Amniotic epithelial cell (primary cell): ENCODE measurements at places on chromosomes 7 and 10.

DNA sequence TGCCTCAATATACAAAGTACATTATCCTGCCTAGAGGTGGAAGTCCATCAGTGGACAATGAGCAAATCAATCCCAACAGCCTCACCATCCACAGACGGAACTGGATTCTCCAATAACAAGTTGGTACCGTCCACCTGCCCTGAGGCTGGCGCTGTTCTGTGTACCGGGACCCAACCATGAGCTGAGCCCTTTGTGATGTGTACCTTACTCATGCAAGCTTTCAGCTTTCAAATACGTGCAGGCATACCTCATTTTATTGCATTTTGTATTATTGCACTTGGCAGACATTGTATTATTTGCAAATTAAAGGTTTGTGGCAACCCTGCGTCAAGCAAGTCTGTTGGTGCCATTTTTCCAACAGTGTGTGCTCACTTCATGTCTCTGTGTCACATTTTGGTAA, 476.0 kb upstream of the MKI67 start:
- DNase-seq = no peak

GRCh38 chr10:43260117-43260761, 6.6 kb downstream of the RASGEF1A start:
- no peak for DNase-seq

DNA sequence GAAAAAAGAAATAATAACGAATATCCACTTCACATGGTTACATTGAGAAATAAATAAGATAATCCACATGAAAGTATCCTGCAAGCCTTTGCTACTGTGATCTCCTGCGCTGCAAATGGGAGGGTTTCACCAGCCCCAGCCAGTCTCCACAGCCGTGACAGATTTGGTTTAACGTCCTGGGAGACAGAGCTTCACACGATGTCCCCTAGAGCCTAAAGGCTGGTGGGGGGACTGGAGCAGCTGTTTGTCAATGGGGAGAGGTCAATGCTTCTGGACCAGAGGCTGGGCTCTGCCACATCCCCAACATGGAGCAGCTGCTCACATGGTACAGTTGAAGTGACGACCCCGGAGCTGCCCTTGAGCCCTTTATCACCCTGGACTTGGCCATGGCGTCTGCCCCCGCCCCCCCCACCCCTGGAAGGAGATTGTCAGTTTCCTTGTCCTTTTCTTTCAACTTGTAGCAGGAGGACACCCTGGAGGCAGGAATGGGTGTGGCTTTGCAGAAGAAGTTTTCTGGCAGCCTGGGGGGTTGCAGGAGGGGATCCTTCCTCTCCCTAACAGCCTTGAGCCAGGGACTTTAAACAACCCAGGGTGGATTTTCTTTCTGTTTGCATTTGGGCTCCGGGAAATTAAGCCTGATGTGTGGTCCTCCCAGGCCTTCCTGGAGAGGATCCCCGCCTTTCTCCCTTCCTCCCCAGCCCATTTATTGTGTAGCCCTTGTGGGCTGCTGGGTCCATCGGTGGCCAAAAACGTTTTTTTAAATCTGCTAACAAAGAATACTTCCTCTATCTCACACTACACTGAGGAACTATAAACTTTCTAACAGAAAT, 37.0 kb upstream of the MXI1 start:
- DNase-seq = no peak

DNA sequence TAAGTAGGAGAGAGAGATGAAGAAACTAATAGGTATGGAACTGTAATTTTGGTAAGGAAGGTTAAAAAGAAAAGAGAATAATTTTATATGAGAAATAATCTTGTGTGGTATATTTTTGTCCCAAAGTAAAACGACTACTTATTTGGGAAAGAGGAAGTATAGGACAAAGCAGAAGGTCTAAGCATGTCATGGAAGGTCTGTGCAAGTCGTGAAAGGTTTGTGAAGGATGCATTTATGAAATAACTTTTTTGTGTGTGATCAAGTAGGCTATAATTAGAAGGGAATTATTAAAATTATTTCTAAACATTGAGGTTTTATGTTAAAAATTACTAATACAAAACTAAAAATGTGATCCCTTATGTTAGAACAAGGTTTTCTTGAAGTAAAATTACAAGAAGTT, 63.3 kb downstream of the ZNF783 start:
- DNase-seq = no peak

DNA sequence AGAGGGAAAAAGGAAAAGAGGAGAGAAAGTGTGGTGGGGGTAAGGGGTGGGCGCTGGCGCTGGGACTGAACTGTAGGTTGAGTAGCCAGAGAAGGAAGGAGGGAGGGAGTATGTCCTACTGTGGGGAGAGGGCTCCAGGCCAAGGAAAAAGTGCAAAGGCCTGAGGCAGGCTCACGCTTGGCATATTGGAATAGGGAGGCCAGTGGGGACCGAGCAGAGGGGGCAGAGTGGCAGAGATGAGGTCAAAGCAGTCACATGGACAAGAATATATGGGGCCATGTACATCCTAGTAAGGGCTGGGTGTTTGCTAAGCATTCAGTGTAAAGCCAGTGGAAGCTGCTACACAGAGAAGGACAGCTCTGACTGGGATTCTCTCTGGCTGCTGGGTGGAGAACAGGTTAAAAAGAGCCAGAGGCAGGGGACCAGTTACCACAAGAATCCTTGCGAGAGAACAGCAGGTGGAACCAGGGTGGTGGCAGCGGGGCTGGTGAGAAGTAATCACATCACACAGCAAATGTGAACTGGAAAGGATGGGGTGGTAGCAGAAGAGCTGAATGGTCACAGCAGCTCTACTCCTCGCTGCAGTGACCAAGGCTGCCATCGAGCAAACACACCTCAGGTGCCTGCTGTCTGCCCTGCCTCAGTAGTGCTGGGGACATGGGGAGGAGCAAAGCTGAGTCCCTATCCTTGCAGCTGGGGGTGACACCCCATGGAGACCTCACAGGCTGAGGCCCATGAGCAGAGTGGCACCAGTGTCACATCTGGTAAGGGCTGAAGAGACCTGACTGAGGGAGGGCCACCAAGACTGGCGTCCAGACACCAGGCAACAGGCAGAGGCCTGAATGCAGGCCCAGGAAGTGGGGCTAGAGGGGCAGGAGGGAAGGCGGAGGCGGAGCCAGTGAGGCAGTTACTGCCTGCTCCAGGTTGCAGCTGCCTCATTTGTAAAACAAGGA, 39.5 kb downstream of the FAM53B start:
- no peak for DNase-seq

DNA sequence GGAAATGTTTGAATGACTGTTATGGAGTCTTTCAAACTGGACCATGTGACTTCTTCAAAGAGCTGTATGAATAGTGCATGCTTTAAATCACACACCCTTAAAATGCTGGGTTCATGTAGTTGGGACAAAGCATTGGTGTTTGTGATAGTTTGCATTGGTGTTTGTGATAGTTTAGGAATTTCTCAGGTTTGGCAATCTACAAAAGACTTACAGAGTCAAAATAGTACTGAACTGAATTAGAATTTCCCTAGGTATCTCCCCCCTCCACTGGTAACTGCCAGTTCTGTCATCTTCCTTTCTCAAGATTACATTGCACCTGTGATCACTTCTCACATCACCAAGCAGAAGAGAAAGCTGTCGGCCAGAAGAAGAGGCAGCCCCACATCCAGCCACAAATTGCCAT, 261.1 kb downstream of the GATA3 start:
- DNase-seq = no peak

DNA sequence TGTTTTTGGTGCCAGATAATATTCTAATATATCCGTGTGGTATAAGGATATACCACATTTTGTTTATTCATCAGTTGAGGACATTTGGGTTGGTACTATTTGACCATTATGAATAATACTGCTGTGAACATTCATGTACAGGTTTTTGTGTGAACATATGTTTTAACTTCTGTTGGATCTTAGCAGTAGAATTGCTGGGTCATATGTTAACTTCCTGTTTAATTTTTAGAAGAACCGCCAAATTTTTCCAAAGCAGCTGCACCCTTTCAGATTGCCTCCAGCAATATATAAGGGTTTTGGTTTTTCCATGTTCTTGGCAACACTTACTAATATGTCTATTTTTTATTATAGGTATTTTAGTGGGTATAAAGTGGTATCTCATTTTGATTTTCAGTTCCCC, 22.8 kb downstream of the VPS26A start:
- no peak for DNase-seq

DNA sequence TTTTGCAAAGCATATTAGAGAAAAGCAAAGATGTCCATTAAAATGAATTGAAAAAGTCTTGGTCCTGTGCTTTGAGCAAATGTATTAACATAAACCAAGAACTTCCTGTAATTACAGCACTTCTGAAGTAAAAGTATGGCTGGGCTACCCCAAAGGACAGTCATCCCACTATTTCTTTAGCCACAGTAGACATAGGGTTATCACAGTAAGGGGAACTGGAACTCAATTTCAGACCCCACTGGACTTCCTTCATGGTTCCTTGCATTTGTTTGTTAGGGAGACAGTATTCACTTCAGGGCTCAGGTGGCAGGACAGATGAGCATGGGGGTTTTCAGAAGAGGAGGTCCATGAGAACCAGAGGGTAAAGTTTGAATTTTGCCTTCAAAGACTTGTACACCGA, 203.1 kb upstream of the PDE1C start:
- no peak for DNase-seq

GRCh38 chr10:4407783-4408182, 418.2 kb upstream of the AKR1E2 start:
- peak; percentile 20 for DNase-seq

DNA sequence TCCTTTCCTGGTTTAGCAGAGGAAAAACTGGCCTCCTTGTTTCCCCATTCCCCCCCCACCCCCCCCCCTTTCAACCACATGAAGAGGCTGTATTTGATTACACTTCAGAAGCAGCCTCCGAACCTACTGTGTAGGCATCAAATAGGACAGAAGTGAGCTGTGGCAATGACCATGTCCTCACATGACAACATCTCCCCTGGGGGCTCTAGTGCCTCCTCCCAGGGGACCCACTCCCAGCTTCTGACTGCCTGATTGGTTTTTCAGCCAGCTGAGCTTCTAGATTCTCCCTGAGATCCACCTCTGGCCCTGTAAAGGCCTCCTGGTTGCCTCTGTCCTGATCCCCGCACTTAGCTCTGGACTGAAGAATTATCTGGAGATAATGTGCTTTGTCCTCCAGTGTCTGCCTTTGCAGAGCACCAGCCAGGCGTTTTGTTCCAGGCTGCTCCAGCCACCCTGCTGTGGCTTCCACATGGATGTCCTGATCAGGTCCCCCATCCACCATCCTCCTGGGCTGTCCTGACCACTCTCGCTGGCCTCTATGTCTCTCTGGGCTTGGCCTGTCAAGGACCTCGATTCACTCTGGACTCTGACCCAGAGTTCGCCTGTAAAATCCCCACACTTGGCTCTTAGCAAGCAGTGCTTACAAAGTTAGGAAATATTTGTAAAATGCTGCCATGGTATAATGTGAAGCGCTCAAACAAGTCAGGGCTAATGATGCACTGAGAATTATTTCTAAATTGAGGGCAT, 42.4 kb upstream of the TOMM7 start:
- DNase-seq = no peak

- DNase-seq = no peak
These were observed 173.8 kb upstream of the PLXNA4 start for GRCh38 chr7:132750096-132750495.

DNA sequence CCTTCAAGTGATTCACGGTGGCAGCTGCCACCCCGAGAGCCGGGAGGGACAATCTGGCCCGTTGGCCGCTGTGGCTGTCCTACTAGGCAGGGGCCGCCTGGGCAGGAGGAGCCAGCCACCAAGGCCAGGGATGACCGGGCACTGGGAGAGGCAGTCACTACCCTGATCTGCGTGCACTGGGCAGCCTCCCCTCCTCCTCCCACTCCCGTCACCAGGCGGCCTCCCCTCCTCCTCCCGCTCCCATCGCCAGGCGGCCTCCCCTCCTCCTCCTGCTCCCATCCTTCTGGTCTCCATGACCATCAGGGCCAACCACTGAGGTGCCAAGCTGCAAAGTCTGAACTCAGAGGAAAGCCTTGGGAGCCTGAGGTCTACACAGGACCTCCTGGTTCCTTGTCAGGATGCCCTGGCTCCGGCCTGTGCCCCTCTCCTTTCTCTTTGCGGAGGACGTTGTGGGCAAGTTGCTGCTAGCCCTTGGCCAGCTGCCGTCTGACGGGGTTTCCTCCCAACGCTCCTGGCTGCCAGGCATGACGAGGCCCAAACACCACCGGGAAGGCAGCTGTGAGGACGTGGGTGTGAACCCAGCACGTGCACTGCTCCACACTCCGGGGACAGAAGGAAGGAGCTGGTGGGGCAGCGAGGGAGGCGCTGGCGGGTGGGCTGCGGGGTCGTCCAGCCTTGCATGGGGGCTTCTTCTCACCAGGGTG, 131.1 kb downstream of the WDR37 start:
- no peak for DNase-seq

- no peak for DNase-seq
These were observed 62.4 kb upstream of the GDF10 start for GRCh38 chr10:47237316-47238260.

- DNase-seq = peak; percentile 92
These were observed 54.6 kb downstream of the EEPD1 start for GRCh38 chr7:36207451-36208291.

DNA sequence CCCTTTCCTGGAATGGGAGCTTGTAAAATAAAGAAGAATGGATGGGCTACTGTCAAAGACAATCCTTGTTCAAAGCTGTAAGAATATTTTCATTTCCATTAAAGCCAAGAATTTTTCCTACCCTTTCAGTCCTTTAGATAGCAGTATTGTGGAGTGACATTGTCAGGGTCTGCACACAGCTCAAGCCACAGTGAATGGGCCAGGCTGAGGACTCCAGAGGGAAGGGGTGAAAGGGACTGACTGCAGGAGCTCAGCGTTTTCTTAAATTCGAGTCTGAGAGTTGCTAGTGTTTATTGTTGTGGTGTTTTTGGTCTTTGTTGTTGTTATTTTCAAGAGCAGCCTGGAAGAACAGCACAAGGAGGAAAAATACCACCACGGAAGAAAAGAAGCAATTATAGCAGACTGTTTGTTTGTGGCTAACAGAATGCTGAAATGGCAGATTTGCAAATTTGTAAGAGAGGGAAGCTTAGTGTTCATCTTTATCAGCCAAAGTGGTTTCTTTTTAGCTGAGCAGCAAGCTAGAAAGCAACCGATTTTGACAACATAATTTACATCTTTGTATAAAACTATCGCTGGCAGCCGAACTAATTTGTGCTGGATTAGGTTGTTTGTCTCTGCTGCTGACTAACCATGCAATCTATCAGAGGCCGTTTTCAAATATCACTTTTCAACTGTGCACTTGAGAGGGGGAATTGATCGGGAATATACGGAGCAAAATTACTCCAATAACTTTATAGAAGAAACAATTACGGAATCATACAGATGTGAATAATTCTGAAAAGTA, 192.1 kb downstream of the LRMDA start:
- DNase-seq = no peak

- no peak for DNase-seq
These were observed 47.1 kb upstream of the TMEM72 start for GRCh38 chr10:44864051-44864450.
